ENCODE measurements at places on chromosomes 1 and 21.
A peak's percentile ranks its signal among the peaks of the same experiment; 100 is the strongest.

- no peak for DNase-seq
Observed at GRCh38 chr1:212188599-212189351, 96.4 kb upstream of the PPP2R5A start.

GRCh38 chr1:68955424-68955823, 458.5 kb upstream of the DEPDC1 start:
- DNase-seq = no peak

- DNase-seq = no peak
Observed at GRCh38 chr1:8073112-8073855, 47.2 kb upstream of the ERRFI1 start.

- no peak for DNase-seq
Observed at GRCh38 chr1:2300004-2300771, 72.1 kb downstream of the SKI start.

DNA sequence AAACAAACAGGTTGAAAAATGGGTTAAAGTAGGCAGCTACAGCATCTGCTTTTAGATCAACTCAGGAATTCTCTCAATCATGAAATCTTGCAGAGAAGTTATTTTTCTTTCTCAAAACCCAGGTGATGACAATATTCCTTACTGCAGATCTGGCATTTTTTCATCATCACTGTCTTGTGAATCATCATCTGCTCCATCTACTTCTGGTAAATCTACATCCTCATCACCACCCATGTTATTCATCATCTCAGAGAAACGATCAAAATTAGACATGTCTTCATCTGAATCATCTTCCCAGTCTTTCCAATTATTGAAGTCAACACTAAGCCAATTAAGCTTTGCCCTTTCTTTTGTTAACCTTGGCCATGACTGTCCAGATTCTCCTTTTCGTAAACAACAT, 21.8 kb downstream of the GBP2 start:
- DNase-seq = peak; percentile 62

GRCh38 chr1:63915121-63915520, 141.3 kb downstream of the ROR1 start:
- peak; percentile 43 for DNase-seq

DNA sequence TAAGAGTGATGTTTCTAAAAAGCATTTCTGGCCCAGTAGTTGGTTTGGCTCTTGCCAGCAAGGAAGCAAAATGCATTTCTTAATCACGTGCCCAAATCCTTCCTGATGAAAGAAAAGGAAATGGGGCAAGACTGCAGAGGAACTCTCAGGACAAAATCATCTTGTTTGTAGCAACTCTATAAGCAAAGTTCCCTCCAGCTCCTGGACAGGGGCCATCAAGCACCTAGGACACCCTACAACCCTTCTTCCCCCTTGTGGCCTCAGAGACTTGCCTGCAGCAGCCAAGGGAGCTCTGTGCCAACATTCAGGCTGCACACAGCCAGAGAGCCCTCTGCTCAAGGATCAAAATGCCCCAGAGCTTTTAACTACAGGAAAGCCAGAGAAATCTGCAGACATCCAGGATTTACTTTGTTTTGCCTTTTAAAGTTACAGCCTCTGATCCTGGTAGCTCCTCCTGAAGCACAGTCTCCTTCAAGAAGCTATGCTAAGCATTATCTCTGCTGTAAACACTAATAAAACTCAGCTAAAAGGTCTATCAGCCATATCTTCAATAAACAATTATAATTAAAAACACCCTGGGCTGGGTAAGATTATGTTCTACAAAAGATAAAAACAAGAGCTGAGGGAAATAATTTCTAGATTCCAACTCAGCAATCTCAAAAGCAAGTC, 105.0 kb downstream of the KIAA0319L start:
- DNase-seq = peak; percentile 54

- no peak for DNase-seq
Observed at GRCh38 chr1:30117685-30118084, 605.7 kb downstream of the MATN1 start.

DNA sequence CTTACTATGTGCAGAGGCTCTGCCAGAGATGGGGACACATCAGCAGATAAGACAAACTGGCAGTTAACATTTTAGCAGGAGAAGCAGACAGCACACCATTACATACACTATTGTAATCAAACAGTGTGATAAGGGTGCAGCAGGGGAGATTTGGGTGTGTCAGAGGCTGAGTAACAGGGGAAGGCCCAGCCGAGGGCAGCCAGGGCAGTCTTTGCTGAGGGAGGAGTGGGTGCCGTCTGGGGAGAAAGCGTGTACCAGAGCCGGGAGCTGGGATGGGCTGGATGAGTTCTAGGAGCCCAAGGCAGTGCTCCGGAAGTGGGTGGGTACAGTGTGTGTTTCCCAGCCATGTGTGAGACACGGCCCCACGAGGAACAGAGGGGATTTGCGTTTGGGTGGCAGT, 31.2 kb downstream of the KCNA10 start:
- no peak for DNase-seq

DNA sequence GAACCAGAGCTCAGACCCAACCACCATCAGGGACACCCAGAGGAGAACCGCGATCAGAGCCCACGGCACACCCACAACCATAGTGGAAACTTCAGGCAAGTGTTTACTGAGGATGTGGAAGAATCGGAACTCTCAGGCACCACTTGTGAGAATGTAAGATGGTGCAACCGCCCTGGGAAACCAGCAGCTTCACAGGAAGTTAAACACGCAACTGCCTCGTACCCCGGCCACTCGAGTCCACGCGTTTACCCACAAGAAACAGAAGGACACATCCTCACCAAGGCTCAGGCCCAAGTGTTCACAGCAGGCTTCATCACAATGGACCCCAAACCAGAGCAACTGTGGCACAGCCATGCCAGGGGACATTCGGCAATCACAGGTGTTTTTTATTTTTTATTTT, 51.4 kb upstream of the COL6A2 start:
- DNase-seq = no peak

- DNase-seq = no peak
Observed at GRCh38 chr1:109170035-109170764, 43.5 kb upstream of the SARS1 start.

DNA sequence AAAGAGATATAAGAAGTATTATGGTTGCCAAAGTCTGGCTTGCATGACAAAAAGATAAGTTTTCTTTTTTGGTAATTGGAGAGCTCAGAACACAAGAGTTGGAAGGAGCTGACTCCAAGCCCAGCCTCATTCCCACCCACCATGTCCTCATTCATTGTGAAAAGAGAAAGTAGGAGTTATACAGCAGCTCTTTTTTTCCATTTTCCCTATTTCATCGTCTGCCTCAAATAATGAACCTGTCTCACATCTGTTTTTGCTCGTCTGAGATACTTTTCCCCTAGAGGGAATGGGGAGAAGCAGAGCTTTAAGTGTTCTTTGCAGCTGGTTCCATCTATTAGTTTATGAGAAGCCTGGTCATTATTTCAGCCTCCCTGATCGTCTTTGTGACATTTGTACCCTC, 34.7 kb downstream of the AGT start:
- no peak for DNase-seq

DNA sequence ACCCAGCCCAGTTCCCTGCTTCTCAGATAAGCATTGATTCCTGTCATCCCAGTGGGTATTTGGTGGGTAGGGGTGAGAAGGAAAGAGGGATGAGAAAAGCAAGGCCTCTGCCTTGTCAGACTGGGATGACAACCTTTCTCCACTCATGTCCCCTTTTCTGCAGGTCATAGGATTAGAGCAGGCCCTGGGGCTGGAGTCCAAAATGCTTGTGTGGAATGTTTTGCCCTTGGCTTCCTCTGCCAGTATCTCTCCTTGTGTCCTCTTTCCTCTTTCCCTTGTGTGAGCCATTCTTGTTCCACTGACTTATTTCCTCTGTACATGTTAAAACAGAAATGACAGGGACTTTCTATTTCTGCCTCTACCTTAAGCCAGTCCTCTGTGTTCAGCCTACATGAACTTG, 4.1 kb downstream of the ATP2B4 start:
- DNase-seq = no peak

- no peak for DNase-seq
Observed at GRCh38 chr21:39350094-39351005, 1.5 kb upstream of the HMGN1 start.

DNA sequence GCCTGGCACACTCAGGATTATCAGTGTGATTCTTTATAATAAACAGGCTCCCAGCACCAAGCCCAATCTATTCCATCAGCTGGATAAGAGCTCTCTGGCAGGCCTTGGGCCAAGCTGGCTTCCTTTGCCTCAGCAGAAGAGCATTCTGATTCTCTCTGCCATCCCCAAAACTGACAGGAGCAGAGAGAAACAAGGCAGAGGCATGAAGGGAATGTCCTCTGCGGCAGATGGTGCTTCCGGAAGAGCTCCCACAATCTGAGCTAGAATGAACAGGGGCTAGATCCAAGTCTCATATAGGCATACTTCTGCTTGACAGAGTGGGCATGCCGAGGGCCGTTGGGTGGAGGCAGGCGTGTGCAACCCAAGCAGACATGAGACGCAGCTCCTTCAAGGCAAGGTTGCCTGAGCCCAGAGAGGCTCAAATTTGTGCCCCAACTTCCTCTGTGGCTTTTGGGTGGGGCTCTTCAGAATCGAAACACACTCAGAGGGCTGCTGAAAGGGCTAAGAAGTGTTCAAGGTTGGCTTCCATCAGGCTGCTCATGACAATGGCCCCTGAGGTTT, 4.0 kb downstream of the CAPN2 start:
- DNase-seq = peak; percentile 69

GRCh38 chr1:192977089-192977706, 82.0 kb downstream of the UCHL5 start:
- DNase-seq = no peak

- DNase-seq = no peak
Observed at GRCh38 chr1:235556807-235557206, 52.6 kb upstream of the B3GALNT2 start.

DNA sequence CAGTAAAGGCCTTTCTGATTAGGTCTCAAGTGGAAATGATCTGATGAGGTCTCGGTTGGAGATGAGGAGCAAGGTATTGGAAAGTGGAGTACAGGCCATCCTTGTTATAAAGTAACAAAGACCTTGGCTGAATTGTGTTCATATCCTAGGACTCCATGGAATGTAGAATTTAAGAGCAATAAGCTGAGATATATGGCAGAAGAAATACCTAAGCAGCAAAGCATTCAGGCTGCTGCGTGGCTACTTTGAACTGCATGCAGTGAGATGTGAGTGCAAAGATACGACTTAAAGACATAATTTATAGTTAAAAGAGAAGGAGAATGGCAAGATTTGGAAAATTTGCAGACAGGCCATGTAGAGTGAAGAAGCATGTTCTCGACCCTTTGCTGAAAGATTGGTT, 11.2 kb upstream of the XPR1 start:
- peak; percentile 22 for DNase-seq

GRCh38 chr1:234953655-234954405, 174.8 kb downstream of the TOMM20 start:
- no peak for DNase-seq

GRCh38 chr1:244284641-244285156, 167.0 kb downstream of the ADSS2 start:
- DNase-seq = no peak

GRCh38 chr21:15742052-15742670, 12.4 kb downstream of the USP25 start:
- no peak for DNase-seq

GRCh38 chr1:9807541-9807940, 16.2 kb downstream of the CLSTN1 start:
- no peak for DNase-seq

- peak; percentile 15 for DNase-seq
Observed at GRCh38 chr1:232627645-232628334, 2.1 kb downstream of the SIPA1L2 start.

DNA sequence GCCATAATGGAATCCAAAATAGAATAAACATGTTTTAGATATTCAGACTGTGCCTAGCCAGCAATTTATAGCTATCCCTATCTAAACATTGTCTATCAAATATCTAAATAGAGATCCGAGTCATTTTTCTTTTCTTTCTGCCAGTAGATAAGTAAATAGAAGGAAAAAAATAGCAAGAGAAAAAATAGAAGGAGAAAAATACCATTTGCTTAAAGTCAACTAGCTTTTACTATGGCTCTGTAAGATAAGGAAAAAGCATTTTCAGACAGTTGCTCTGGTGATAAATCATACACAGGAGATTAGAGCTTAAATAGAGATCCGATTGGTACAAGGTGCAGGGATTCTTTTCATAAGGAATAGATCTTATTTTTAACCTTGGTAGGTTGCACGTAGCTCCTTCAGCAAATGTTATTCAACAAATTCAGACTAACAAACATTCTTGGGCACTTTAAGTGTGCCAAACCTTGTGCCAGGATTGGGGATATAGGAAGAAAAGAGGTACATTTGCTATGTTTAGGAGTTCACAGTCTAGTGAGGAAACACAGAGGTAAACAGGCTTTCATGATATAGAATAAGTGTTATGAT, 70.1 kb upstream of the CCDC190 start:
- no peak for DNase-seq

- DNase-seq = no peak
Observed at GRCh38 chr1:203640723-203641502, 14.3 kb downstream of the ATP2B4 start.

DNA sequence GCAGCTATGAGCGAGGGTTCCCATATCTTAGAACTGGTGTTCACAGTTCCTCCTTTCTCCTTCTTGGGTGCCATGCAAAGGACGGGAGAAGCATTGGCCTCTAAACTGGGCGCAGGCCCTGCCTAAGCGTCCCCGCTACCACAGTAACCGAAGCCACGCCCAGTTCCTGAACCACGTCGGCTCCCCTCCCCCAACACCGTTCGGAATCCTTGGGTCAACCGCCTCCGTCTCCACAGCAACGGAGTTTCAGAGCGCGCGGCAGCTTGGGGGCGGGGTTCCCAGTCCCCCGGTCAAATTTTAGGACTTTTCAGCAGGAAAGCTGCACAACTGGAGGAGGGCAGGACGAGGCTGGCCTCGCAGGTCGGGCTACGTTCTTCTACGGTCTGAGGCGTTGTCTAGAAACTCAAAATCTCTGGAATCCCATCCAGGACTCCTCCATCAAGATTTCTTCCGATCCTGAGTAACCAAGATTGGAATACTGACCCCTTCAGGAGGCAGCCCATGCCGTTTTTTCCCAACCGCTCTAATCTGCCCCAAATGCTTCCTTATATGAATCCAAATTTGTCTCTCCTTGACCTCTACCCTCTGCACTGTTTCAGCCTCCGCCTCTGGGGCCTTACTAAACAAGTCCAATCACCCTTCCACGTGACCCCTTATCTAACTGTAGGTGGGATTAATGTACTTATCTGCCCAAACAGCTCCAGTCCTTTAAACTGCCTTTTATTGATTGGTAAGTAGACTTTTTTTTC, at the start of gene SPAG17:
Gene SPAG17 (minus strand): TSS at position 145 of the 749 bp plus-strand sequence. CDS start 71 bp downstream, at position 74.
- DNase-seq = peak; percentile 70

- DNase-seq = peak; percentile 46
Observed at GRCh38 chr1:85344256-85344694, 67.8 kb upstream of the BCL10 start.

- DNase-seq = no peak
Observed at GRCh38 chr1:199629624-199630023, 397.9 kb upstream of the NR5A2 start.

DNA sequence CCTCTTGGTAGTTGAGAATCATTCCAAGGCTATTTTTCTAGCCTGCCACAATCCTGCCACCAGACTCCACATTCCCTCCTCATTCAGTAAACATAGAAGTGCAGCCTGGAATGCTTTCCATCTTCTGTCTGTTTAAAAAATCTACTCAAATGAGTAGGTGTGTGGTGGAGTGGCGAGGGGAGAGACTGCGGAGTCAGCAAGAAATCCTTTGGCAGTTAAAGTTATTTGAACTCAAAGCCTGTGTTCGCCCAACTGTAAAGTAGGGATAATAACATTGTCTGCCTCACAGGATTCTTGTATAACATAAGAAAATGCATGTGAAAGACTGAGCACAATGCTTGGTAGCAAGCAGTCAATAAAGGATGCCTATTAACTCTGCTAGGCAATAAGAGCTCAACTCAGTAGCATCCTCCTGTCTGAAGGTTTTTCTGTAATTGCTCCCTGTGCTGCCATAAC, 22.2 kb upstream of the DPT start:
- DNase-seq = peak; percentile 5

- DNase-seq = peak; percentile 30
Observed at GRCh38 chr1:103191327-103191726, 83.0 kb upstream of the COL11A1 start.
